Eye (tissue), 1 donor: ENCODE measurements at places on chromosomes 7 and 10.

- no peak for DNase-seq
These were observed 82.8 kb downstream of the CHST15 start for GRCh38 chr10:124010563-124011131.

DNA sequence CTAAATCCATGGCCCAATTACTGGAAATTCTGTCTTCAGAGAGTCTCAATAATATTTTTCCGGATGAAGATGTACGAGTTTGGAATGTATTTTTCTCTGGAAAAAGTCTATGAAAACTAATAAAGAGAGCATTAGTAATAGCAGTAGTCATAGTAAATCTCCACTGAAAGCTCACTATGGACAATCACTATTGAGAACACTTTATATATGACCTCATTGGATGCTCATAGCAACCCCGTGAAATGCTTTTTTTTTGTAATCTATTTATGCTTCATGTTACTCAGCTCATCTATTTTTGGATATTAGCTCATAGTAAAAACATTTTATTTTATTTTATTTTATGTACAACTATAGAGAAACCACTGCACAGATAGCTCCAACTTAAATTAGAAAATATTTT lies 94.3 kb upstream of the MYO3A start:
- DNase-seq = no peak

DNA sequence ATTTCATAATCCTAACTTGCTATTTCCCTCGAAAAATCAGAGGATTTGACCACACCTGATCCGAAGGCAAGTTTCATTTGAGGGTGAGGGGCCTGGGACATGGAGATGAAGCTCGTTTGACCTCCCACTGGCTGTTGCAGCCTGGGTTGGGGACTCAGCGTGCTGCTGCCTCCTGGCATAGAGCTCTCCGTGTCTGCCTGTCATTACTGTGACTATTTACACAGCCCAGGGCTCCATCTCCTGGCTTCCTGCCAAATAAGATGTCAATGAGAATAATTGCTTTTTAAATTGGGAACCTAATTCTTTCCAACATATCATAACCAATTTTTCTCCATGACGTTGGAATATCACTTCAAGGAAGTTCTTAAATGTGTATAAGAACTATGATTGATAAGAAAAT lies 139.3 kb upstream of the COBL start:
- peak; percentile 86 for DNase-seq

DNA sequence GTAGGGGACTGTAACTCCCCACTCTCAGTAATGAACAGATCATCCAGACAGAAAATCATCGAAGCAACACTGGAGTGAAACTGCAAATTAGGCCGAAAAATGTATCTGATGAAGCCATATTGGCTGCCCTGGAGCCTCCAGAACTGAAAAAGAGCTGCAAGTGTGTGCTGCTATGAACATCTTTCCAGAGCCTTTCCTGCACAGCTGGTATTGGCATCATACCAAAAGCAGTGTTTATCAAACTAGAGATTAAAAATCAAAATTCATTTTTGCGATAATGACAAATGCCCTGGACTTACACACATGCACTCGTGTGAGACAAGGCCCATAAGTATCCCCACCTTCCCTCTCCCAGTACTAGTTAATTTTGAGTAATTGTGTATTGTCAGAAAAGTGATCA lies 6.8 kb upstream of the CLDN12 start:
- DNase-seq = no peak
